ENCODE measurements at places on chromosomes 7 and 10.

DNA sequence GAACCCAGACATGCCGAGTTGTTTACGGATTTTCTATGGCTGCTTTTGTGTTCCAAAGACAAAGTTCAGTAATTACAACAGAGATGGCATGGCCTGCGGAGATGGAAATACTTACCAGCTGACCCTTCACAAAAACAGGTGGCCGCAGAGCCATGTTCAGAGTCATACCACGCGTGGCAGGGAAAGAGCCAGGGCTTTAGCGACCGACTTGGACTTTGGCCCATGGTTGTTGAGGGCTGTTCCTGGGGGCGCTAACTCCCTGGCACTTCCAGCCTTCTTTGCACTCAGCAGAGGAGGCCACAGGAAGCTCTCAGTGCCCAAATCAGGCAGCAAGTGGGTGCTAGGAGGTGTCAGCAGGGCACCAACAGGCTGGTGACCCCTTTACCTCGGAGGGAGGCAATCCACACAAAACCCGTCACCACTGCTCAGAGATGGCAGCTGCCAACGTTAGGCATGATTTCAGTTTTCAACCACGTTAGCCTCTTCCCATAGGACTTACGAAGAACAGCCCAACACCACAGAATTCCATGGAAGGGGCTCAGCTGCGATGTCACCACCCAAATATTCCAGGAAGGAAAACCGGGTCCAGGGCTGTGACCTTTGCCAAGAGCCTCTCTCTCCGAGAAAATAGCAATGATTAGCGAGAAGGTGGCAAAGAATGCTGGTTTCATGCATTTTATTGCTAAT, 21.4 kb upstream of the CNPY1 start:
- H3K4me3 ChIP-seq = no peak overlapping the region
- H3K36me3 ChIP-seq = no peaks in the 10 kb centered on the region
- no peaks in the 10 kb centered on the region for H3K4me1 ChIP-seq
- H3K27me3 ChIP-seq = no peaks in the 10 kb centered on the region
- H3K27ac ChIP-seq = no peak overlapping the region
- DNase-seq = no peak

DNA sequence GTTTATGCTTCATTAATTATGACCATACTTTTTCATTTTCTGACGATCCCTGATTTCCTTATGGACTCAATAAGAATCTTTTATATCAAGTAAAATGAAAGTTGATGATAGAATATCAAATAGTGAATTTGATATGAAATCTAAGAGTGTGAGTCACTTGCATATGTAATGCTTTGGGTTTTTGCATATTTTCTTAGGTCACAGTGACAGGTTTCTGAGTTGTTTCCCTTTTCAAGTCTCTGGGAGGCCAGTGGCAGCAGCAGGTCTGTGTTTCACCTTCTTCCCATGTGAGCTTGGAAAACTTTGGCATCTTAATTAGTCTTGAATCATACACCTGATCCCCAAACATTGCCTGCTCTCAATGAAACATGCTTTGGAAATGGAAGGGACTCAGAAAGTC, 34.7 kb upstream of the GJD4 start:
- H3K4me1 ChIP-seq = no peaks in the 10 kb centered on the region
- H3K27ac ChIP-seq = no peak overlapping the region
- peaks cover 46% of the 10 kb centered on the region for H3K36me3 ChIP-seq
- H3K27me3 ChIP-seq = no peaks in the 10 kb centered on the region
- H3K4me3 ChIP-seq = no peak overlapping the region

DNA sequence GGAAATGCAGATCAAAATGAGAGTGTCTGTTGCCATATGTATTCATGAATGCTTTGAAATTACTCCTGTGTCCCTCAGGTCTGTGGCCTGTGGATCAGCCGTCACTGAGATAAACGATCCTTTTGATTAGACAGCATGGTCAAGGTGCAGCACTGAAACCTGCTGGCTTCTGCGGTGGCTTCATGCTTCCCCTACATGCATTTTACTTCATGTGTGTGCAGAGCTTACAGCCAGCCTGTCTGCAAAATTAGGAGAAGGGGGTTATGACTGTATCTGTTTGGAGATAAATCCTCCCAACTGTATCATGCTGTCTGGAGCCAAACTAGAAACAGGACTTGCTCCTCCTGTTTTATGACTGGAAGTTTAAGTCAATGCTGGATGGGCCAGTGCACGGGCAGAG, 71.0 kb upstream of the PLPP4 start:
- H3K36me3 ChIP-seq = no peaks in the 10 kb centered on the region
- no peak overlapping the region for H3K4me3 ChIP-seq
- H3K4me1 ChIP-seq = no peaks in the 10 kb centered on the region
- H3K27me3 ChIP-seq = no peaks in the 10 kb centered on the region
- no peak overlapping the region for H3K27ac ChIP-seq

DNA sequence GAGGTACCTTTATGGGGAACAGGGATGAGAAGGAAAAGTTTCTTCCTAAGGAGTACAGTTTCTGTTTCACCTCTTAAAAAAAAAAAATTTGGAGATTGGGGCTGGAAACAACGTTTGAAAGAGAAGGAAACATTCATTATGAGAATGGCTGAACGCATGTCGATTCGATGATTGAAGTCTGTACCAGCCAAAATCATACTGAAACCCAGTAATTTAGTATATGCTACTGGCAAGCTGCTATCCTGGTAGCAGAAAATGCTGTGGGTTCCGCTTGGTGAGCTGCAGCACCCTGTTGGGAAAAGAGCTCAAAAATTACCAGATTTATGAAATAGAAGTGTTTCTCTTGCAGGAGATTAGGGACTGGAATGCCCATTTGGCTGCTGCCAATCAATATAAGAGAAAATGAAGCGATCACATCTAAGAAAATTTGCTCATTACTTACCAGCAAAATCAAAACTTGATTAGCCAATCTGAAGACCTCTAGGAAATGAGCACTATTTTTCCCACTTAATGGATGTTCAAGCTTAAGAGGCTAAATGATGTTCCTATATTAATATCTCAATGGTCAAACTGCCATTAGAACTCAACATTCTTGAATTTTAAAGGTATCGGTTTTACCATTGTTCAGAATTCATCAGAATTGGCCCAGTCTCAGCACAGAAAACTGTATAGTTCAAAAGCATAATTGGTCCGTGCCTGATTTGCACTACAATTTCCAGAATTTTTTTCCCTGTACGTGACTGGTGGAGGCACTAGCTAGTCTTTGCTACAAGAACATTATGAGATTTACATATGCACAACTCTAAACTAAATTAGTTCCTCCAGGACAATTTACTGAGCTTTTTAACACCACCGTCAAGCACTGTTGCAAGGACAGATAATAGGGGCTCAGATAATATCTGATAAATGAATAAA, 1.2 kb upstream of the ITGB1 start:
- peak overlapping the region; percentile 80 for H3K27ac ChIP-seq
- peak overlapping the region; percentile 88 for H3K4me3 ChIP-seq
- H3K36me3 ChIP-seq = no peaks in the 10 kb centered on the region
- DNase-seq = peak; percentile 62

DNA sequence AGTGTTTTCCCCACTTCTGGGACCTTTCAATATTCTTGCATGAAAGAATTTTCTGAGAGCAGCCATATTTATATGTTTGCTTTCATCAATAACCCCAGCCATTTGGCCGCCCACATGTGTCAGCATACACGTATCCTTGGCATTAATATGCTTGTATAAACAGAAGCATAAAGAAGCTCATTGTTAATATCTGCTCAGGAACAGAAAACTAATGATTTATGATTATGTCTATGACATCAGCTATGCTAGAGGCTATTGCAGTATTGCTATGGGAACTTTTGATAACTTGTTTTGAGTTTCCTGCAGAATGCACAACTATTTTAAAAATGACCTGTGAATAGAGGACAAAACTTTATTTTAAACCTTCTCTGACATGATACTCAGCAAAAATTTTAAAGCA, 300.9 kb upstream of the MTPN start:
- H3K27me3 ChIP-seq = no peaks in the 10 kb centered on the region
- no peaks in the 10 kb centered on the region for H3K4me1 ChIP-seq
- no peak overlapping the region for H3K4me3 ChIP-seq

GRCh38 chr10:78386509-78386908, 352.8 kb downstream of the RPS24 start:
- no peaks in the 10 kb centered on the region for H3K27me3 ChIP-seq
- no peak overlapping the region for H3K4me3 ChIP-seq
- no peak overlapping the region for H3K27ac ChIP-seq

DNA sequence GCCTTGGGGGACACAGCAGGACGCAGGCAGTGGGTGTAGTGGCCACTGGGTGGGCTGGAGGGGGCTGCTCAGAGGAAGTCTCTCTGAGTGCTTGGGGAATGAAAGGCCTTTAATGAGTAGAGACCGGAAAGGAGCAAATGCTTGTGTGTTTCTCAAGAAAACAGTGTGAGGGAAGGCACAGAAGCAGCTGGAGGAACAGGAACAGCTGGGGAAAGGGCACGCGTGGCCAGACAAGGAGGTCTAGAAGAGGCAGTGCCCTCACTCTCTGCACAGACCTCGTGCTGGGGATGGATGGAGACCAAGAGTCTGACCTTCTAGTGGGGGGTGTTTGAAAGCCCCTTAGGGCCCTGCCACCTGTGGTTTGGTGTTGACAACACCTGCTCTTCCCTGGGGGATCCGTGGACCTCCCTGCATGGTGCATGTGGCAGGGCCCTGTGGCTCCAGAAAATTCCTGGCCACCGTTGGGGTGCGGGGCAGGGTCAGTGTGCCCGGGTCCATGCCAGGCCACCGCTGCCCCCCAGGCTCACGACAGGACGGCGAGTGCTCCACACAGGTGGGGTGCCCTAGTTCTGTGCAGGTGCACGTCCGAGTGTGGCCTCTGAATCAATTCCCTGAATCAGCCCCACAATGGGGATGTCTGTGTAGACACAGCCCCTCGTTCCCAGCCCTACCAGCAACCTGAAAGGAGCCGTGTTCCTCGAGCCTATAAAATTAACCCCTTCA, 25.9 kb upstream of the FAM20C start:
- no peak overlapping the region for H3K27ac ChIP-seq
- DNase-seq = no peak
- no peak overlapping the region for H3K4me3 ChIP-seq

- no peak overlapping the region for H3K27ac ChIP-seq
- no peaks in the 10 kb centered on the region for H3K4me1 ChIP-seq
- H3K4me3 ChIP-seq = no peak overlapping the region
- DNase-seq = no peak
Observed at GRCh38 chr7:143493751-143494150, 16.1 kb downstream of the TAS2R41 start.

DNA sequence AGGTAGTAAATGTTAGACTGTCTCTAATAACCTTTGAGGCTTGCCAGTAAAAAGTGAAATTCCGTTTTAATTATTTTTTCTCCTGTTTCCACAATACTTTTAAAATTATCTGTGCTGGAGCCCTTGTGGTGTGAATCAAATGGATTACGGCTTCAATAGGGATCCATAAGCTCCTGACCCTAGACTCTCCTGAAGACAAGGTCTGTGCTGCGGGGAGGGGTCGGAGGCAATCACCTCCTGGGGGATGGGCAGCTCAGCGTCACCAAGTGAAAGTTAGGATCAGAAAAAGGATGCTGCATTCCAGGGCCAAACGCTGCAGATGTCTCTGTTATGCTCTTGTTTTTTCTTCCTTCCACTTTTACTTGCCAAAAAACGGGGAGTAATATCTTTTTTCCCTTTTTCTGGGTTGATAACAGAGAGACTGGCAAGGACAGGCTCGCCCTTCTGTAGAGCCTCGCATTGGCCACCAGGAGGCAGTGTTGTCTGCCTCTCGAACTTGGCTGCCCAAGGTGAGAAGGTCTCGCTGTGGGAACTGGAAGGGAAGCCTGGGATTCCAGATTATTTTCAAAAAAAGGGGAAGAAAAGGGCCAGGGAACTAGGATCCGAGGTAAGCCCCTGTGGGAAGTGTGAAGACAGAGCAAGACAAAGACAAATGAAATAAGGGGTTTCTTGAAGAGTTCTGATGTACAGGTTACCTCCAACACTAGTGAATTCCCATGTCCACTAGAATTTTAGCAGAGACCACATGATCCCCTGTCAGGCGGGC, 621.9 kb downstream of the ACTR3B start:
- H3K4me1 ChIP-seq = no peaks in the 10 kb centered on the region
- no peaks in the 10 kb centered on the region for H3K36me3 ChIP-seq
- no peak overlapping the region for H3K4me3 ChIP-seq
- H3K27ac ChIP-seq = no peak overlapping the region
- DNase-seq = no peak

DNA sequence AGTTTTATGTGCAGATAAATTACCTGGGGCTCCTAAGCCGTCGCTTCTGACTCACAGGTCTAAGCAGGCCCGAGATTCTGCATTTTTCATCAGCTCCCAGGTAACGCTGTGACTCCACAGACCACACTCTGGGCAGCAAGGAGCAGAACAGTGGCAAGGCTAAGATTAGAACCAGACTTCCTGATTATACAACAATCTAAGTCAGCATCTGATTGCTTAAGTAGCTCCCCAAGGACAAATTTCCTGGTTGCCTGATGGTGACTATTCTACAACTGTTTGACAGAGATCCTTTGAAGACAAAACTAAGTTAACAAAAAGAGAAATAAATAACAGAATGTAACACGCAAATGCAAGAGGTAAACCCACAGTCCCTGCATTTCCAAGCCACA, 69.0 kb downstream of the CREB3L2 start:
- H3K27ac ChIP-seq = no peak overlapping the region
- DNase-seq = no peak
- H3K27me3 ChIP-seq = no peaks in the 10 kb centered on the region
- peaks cover 31% of the 10 kb centered on the region for H3K4me1 ChIP-seq

GRCh38 chr7:112036071-112036470, 170.1 kb downstream of the DOCK4 start:
- H3K4me1 ChIP-seq = no peaks in the 10 kb centered on the region
- no peak overlapping the region for H3K4me3 ChIP-seq
- DNase-seq = no peak
- no peaks in the 10 kb centered on the region for H3K27me3 ChIP-seq

DNA sequence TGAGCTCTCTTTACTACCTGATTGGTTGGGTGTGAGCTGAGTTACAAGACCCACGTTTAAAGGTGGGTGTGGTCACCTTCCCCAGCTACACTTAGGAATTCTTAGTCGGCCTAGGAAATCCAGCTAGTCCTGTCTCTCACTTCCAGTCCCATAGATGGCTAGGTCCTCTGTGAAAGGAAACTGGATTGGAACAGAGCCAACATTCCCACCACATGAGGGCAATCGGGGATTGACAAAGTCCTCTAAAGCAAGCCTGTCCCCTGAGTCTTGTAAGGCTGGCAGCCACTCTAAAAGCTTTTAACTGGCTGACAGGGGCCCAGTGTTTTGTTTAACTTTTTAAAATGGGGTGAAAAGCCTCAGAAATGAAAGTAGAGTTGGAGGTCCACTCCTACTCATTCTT, 15.1 kb upstream of the CROT start:
- H3K36me3 ChIP-seq = peaks cover 9% of the 10 kb centered on the region
- no peaks in the 10 kb centered on the region for H3K27me3 ChIP-seq
- H3K4me1 ChIP-seq = no peaks in the 10 kb centered on the region

GRCh38 chr10:126011995-126012394, 115.6 kb downstream of the FANK1 start:
- no peaks in the 10 kb centered on the region for H3K27me3 ChIP-seq
- H3K27ac ChIP-seq = peak overlapping the region; percentile 26
- peak overlapping the region; percentile 47 for H3K4me3 ChIP-seq

- DNase-seq = no peak
- peaks cover 3% of the 10 kb centered on the region for H3K4me1 ChIP-seq
- H3K27ac ChIP-seq = no peak overlapping the region
- no peaks in the 10 kb centered on the region for H3K36me3 ChIP-seq
- H3K27me3 ChIP-seq = no peaks in the 10 kb centered on the region
- H3K4me3 ChIP-seq = no peak overlapping the region
Observed at GRCh38 chr10:91214911-91215310, 5.6 kb upstream of the PCGF5 start.

Measured in CD4-positive, CD25-positive, alpha-beta regulatory T cell (primary cell).